ENCODE measurements at places on chromosomes 1 and 21.

DNA sequence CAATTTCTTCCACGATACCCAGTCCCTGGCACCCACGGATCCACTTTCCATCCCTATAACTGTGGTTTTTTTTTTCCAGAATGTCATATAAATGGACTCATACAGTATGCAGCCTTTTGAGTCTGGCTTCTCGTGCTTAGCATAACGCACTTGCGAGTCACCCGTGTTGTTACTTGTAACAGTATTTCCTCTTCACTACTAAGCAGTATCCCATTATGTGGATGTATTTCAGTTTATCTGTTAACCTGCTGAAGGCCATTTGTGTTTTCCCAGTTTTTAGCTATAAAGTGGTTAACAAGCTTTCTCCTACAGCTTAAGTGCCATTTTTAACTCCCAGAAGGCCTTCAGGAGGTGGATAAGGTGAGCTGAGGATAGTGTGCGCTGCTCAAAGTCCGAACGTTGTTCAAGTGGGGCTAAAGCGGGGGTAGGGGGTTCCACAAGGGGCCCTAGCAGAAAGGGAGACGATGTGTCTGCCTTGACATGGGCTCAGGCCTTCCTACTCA, 829 bp downstream of the ADAR start:
- no peak for DNase-seq

- peak; percentile 14 for DNase-seq
Observed at GRCh38 chr1:97461782-97462181, 459.1 kb downstream of the DPYD start.

- no peak for DNase-seq
Observed at GRCh38 chr1:197559655-197560054, 215.6 kb downstream of the DENND1B start.

DNA sequence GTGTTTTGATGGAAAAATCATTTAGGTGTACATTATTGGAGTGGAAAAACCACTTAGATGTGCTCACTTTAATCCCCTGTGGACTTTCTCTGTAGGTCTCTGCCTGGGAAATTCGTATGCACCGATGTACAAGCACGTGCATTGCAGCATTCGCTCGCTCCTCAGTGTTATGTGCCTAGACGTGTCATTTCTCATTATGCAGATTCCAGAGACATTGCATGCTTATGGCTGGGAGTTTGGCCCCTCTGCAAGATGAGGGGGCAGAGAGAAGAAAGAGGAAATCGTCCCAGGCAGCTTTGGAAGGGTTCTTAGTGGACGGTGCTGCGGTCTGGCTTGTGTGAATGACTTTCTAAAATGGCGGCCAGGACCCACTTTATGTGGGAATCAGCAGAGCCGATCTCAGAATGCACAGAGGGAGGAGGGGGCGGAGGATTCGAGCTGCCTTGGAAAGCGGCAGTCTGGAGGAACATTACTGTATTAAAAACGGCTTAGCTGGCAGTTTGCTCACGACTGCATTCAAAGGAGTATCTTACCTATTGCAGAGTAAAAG, 2.3 kb downstream of the SPEN start:
- DNase-seq = no peak

- DNase-seq = peak; percentile 61
Observed at GRCh38 chr1:20615946-20616846, 17.1 kb upstream of the PINK1 start.

GRCh38 chr1:228060458-228061190, 21.9 kb upstream of the ARF1 start:
- no peak for DNase-seq

Measured in GM10248 (cell line).